ENCODE measurements at places on chromosomes 7 and 10.

GRCh38 chr7:121714559-121715303 is 158.2 kb upstream of the PTPRZ1 start:
- DNase-seq, result no peak

DNA sequence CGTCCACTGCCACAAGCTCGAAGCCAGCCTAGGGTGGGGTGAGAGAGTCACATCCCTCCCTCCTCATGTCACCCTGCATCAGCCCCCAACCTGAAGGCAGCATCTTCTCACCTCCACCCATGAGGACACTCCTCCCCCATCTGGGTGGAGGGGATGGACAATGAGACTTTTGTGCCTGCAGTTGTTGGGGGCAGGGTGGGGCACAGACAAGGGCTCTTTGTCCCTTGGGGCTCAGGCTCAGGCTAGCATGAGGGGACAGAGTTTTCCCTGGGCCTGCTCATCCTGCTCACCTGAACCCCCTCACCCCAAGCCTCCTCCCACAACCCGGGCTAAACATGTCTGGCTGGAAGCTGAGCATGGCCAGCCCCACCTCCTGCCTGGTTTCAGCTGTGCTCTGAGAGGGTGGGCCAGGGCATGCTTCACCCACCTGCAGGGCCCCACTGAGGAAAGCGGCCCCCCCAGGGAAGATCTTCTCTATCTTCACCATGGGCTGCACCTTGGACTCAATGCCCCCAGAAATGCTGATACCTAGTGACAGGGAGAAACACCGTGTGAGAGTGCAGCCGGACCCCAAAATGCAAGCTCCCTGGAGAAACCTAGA is 9.3 kb downstream of the LZTS2 start:
- DNase-seq, result no peak

DNA sequence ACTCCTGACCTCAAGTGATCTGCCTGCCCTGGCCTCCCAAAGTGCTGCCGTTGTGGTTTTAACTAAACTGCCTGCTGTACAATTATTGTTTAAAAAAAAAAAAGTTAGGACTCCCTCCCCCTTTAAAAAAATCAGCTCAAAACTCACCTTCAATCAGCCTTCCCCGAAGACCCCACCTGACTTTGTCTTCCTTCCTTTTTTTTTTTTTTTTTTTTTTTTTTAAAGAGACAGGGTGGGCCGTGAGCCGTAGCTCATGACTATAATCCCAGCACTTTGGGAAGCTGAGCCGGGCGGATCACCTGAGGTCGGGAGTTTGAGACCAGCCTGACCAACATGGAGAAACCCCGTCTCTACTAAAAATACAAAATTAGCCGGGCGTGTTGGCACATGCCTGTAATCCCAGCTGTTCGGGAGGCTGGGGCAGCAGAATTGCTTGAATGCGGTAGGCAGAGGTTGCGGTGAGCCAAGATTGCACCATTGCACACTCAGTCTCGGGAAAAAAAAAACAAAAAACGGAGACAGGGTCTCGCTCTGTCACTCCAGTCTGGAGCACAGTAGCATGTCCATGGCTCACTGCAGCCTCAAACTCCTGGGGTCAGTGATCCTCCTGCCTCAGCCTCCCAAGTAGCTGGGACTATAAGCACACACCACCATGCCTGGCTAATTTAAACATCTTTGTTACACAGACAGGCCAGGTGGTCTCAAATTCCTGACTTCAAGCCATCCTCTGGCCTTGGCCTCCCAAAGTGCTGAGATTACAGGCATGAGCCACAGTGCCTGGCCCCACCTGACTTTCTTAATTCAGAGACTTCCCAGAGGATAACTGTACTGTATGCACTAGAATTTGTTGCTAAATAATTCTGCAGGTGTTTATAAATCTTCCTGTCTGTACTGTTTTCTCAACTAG is 3.2 kb downstream of the FIS1 start:
- no peak for DNase-seq

DNA sequence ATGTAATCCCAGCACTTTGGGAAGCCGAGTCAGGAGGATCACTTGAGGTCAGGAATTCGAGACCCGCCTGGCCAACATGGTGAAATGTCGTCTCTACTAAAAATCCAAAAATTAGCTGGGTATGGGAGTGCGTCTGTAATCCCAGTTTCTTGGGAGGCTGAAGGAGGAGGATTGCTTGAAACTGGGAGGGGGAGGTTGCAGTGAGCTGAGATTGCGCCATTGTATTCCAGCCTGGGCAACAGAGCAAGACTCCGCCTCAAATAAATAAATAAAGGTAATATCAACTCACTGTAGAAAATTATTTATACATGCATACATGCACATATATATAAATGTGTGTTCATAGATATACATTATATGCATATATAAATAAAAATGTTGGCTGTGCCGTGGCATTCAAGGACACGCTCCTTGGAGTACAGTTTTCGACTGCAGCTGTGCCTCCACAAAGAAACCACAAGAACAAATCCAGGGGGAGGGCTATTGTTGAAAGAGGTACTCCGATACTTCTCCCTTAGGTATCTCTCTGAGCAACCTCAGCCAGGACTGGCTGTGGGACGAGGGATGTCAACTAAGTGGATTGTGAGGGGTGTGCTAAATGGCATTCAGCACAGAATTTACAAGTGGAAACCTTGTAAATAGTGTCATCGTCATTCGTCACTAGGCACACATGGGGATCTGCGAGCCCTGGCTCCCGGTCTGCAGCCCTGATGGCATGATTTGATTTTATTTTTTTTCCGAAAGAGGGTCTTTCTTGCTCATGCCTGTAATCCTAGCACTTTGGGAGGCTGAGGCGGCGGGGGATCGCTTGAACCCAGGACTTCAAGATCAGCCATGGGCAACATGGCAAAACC is 49.3 kb downstream of the HIP1 start:
- no peak for DNase-seq

- DNase-seq, result no peak
These were observed 256.9 kb upstream of the AKR1E2 start for GRCh38 chr10:4569151-4569550.

DNA sequence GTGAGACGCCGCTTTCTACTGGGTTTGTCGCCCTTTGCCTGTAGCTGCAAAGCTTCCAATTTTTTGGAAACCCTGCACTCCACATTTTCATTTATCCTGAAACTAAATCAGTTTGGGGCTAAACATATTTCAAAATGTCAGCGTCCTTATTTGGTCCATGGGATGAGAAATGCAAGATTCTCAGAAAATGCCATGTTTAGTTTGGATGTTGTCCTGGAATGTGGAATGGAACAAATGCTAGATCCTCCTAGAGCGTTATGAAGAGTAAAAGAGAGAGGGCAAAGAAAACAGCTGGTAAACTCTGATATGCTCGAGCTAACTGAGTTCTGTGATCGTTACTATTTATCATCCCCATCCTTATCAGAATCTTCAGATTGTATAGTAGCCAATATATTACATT is 236.9 kb downstream of the KLF6 start:
- DNase-seq, result no peak

DNA sequence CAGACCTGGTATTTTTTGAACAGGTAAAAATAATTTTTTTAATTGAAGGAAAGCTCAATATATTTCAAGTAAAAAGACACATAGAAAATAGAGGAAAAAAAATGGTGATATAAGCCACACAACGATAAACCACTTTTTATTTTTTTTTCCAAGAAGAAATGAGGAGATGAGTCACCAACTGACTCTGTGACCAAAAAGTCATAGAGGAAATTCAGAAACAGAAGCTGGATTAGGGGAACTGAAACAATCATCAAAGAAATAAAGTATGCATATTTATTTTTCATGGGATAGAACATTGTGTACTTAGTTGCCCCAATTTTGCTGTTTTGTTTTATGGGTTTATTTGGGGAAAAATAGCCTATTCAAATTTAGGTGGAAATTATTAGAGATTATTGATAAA is 176.8 kb upstream of the AGR3 start:
- peak; percentile 26 for DNase-seq

DNA sequence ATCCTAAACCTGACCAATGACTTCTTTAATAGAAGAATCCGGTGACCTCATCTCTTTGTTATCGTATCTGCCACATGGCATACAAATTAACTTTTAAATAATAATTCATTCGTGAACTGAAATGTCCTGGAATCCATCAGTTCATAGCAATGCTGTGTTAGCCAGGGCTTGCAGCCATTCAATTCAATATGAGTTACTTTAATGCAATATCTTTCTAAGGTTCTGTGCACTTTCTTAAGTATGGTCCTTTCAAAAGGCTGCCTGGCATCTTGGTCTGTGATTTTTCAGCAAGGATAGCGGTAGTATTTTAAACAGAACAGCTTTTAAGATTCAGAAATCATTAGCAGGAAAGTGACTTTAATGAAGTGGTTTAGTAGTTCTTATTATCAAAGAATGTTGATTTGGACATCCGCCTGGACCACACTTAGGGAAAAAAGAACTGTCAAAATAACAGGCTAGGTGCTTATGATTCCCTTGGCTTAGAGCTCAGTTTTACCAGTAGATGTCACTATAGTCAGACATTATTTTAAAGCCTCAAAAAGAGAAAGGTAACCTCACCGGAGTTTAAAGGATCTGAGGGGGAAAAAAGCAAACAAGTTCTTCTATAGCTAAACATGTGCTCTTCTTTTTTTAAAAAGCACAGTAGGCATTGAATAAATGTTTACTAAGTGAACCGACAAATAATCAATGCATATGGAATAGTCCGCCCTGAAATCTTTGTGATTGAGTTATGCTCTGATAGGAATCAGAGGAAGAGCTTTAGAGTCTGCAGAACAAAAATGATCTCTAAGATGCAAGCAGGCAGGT is 22.7 kb downstream of the SLC35G1 start:
- DNase-seq, result peak; percentile 56

GRCh38 chr10:17349717-17350116 is 104.7 kb downstream of the ST8SIA6 start:
- no peak for DNase-seq

DNA sequence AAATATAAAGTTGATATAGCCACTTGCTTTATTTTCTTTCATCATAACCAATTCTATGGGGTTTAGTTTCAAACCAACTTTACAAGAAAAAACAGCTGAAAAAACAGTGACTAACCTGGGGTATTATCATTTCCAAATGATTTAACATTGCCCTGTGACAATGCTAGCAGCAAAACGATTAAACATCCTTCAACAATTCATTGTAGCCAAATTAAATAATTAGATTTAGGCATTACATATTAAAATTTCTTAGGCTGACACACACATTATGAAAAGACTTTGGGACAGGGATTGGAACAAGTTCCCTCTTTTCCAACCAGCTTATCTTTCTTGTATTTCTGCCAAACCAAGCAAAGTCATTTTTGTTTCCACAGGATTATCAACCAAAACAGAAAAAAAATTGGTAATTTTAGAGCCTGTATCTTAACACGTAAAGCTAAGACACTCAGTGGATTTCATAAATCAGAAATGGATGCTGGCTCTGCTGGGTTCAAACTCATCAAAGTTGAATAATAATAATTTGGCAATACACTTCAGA is 84.0 kb downstream of the SEMA3D start:
- DNase-seq, result no peak

GRCh38 chr10:132980426-132981172 is 38.2 kb upstream of the CFAP46 start:
- no peak for DNase-seq

DNA sequence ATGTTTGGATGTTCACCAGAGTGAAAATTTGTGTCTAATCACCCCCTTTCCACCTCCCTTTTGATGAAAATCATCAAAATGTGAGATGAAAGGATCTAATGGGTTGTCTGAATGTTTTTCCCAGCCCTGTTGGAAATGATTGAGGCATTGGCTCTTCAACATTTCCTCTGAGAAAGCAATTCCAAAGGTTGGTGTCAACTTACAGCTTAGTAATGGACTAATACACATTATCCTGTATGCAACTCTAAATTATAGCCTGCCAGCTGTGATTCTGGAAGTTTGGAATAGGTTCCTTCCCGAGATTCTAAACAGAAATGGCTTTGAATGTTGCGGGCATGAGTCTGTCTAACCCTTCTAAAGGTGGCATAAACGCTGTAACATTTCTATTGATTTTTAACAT is 152.9 kb downstream of the DYNC1I1 start:
- no peak for DNase-seq

- DNase-seq, result no peak
These were observed 623 bp upstream of the CEP41 start for GRCh38 chr7:130441408-130441869.

- no peak for DNase-seq
These were observed 14.9 kb downstream of the MAT1A start for GRCh38 chr10:80274396-80275134.

GRCh38 chr10:69201045-69201444 is 19.1 kb upstream of the HKDC1 start:
- DNase-seq, result peak; percentile 38

DNA sequence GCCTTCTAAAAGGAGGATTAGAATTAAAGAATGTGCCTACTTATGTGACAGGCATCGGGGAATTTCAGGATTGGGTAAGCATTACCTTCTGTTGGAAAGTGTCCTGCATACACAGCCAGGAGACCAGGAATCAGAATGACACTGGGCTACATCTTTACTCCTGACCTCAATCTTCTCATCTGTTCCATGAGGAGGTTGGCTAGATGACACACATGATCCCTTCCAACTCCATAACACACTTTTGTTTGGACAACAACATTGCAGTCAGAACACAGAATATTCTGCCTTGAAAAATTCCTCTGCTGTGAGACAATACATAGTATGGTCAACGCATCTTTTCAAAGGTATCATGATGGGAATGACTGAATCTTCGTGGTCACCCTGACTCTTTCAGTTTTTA is 1281.2 kb upstream of the SORCS1 start:
- no peak for DNase-seq

DNA sequence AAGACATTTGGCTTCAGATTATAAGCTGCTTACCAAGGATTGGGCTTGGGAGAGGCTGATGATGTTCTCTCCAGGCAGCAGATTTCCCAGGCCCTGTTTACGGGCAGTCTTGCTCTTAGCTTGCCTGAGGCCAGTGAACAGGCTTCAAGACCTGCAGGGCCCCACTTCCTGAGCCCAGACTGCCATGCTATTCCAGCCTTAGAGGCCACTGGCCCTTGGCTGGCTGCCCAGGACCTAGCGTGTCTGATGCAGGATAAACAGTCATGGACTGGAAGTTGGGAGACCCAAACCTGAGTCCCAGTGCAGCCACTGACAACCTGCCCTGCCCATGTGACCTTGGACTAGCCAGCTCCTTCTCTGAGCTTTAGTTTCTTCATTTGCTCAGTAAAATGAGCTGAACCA is 2.9 kb downstream of the PRXL2A start:
- no peak for DNase-seq

DNA sequence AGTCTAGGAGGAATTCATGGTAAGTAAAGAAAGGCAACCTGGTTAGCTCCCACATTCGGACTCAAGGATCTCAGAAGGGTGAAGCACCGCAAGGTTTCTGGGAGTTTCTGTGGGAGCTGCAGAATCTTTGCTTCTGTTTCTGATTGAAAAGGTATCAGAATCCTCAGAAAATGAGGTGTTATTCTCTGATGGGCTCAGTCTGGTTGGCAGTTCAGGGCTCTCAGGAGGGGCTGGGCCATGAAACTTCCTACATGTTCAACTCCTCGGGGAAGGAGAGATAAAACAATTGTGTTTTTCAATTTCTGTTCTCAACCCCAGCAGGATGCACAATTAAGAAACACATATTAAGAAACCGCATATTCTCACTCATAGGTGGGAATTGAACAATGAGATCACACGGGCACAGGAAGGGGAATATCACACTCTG is 9.1 kb downstream of the OR2A7 start:
- DNase-seq, result peak; percentile 1
